ENCODE measurements at places on chromosomes 3 and 15.

- DNase-seq: no peak
Measured at GRCh38 chr3:63228677-63229076, 49.4 kb upstream of the SYNPR start.

GRCh38 chr15:68303560-68304436, 26.3 kb downstream of the FEM1B start:
- DNase-seq: peak; percentile 14

GRCh38 chr15:38054488-38054887, 120.0 kb downstream of the TMCO5A start:
- DNase-seq: no peak

DNA sequence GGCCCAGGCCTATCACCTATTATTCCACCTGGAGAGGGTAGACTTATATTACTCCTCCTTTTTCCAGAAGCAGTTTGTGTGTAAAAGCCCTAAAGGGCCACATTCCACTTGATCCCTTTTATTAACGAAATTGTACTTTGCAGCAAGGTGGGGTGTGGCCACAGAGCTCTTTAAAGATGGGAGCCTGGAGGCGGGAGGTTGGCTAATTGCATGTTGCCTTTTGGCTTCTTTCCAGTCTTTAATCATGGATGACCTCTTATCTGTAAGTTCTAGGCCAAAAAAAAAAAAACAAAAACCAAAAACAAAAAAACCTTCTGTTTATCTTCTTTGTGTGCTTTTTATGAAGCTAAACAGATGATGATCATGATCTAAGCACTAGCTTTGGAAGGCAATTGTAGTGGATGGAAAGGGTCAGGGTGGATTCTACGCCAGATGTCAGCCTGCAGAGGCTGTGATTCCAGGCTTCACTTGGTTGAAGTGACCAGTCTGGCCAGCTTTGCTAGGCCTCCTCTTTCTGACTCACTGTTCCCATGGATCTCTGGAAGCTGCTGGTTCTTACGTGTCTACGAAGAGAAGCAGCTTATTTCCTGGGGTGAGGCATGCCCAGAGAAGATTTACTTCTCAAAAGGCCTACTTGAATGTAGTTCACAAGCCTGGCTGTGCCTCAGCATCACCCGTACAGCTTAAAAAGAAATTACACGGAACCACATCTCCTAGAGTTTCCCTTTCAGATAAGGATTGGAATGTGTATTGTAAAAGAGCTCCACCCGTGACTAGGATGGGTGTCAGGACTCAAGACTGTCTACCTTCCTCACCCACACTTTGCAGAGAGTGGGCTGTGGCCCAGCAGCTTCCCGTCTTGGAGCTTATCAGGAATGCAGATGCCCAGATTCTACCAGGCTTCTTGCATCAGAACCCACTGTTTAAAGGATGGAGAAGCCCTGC, 330.9 kb upstream of the C2CD4B start:
- no peak for DNase-seq

DNA sequence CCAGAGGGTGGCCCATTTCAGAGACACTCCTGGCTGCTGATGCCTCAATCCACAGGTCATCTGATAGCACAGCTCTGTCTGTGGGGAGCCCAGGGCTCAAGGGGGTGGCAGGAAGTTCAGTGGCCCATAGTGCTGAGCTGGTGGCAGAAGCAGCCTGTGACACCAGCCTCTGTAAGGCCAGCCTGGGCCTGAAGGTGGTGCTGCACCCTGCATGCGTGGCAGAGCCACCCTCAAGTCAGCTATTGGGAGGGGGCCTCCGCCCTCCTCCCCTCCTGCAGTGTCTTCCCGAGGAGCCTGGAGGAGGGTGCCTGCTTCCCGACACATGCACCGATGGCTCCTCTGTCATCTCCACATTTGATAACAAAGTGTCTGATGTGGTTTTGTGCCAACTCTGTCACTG, 3.0 kb downstream of the PLA1A start:
- DNase-seq: peak; percentile 41

- DNase-seq: peak; percentile 82
Measured at GRCh38 chr15:77633134-77633912, 611 bp upstream of the LINGO1 start.

GRCh38 chr15:101615986-101616848, 36.0 kb downstream of the TM2D3 start:
- no peak for DNase-seq

DNA sequence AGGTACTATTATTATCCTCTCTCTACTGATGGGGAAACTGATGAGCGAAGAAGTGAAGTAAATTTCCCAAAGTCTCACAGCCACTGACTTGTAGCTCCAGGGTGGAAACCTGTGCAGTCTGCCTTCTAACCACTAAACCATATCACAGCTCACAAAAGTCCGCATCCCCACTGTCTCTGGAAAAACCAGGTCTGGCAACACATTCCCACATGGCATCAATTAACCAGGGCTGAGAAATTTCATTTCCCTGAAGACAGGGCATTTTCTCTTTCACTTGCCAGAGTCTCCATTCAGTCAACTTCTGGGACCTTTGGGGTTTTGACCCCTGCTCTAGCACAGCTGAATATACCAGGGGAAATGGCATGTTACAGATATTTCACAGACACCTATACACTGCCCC, 26.5 kb downstream of the FBXO40 start:
- no peak for DNase-seq

DNA sequence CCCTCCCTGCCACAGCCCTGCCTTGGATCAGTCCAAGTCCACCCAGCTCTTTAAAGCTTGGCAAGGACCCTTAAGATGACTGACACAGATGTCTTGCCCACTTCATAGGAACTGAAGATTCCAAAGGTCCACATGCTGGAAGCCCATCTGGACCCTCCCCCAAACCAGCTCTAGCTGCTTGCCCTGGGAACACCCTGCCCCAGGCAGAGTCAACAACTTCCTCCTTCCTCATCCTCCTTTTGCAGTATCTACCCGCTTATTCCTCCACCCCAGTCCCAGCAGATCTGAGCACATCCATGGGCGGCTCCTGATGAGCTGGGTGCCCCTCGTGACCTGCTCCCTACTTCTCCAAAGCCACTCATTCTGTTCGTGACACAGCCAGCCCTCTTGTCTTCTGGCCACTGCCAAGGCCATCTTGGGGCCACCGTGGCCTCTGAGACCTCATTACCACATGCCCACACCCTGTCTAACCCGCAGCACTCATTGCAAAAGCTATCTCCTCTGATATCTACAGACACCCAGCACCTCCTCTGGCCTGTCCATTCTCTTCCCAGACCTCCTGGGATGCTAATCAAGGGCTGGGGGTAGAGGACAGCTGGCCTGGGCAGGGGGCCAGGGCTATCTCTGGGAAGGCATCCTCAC, 2.0 kb upstream of the PFKFB4 start:
- DNase-seq: no peak

DNA sequence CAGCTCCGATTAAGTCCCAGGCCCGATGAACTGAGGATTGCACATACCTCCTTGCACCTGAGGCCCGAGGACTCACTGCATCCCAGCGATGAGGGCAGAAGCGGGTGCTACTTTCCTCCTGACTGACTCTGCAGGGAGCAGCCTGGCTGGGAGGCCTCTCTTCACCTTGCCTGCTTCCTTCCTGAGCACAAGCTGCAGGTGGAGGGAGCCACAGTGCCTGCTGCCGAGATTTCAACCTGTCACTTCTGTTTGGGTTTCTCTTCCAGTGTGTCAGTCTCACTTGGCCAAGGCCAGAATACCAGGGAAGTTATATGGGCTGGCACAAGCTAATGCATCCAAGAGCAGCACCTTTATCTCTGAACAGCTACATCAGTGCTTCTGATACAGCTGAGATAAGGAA, 185.4 kb downstream of the NTRK3 start:
- DNase-seq: no peak

DNA sequence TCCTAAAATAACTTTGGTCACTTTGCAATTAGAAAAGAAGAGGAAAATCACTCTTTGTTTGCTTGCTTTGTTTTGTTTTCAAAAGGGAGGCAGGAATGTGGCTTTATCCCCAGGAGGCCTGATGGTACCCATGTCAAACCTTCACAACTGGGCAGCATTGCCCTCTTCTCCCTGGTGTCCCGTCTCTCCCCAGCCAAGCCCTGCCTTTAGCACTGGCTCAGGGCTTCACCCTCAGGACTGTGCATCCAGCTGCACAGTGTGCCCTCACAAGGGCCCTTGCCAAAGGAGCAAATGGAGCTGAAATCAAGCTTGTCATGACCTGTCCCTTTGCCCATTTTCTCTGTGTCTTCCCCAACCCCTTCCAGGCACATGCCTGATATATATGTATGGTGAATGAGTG, 29.1 kb upstream of the ATP13A5 start:
- no peak for DNase-seq

GRCh38 chr3:58874248-58874741, 175.5 kb downstream of the CFAP20DC start:
- no peak for DNase-seq

All from activated CD4-positive, CD25-positive, alpha-beta regulatory T cell treated with anti-CD3 and anti-CD28 coated beads, Interleukin-2, amount 50 U/mL, for 72 hours (primary cell).